NCI-H1092 treated with DMSO at 0.1 percent for 48 hours (cell line): ENCODE measurements at places on chromosomes 3 and 15.

DNA sequence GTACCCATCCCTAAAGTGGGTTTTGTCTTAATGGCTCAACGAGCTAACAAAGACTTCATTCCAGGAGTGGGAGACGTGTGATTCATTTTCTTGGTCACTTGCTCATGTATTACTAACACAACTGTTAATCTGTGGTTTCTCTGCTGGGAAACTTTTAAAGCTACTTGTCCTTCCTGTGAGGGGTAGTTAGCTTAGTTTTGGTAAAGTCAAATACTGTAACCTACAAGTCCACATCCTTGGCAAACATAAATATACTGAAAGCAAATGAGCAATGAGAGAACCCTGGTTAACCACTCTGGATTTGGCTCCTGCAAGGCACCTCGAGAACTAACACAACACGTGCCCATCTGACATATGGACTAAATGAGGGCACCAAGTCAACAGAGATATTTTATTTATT, 19.9 kb downstream of the NOX5 start:
- DNase-seq, result no peak

DNA sequence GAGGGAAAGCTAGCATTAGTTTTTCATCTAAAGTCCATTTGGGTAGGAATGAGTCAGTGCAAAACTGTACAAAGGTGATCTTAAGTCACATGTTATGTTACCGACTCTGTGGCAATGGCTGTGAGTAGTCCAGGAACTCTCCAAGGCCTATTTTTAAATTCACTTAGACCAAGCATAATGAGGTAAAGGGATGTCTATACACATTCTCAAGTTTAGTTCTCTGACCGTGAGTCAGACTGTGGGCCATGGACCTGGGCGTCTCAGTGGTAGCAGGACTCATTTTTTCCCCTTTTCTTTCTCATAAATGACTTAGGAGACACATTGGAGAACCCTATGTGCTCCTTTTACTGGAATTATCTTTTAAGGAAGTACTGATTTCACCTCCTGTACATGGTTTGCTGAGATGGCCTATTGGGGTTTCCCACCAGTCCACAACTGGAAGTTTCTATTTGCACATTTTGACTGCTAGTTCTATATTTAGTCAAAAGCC, 488.7 kb upstream of the TPRG1 start:
- DNase-seq, result no peak

GRCh38 chr3:194908972-194909371, 223.3 kb downstream of the FAM43A start:
- no peak for DNase-seq

GRCh38 chr3:159356606-159357005, 554.8 kb downstream of the MFSD1 start:
- no peak for DNase-seq

GRCh38 chr15:73134196-73134595, 81.9 kb downstream of the NEO1 start:
- no peak for DNase-seq

GRCh38 chr3:73773233-73773632, 148.5 kb upstream of the PDZRN3 start:
- no peak for DNase-seq

DNA sequence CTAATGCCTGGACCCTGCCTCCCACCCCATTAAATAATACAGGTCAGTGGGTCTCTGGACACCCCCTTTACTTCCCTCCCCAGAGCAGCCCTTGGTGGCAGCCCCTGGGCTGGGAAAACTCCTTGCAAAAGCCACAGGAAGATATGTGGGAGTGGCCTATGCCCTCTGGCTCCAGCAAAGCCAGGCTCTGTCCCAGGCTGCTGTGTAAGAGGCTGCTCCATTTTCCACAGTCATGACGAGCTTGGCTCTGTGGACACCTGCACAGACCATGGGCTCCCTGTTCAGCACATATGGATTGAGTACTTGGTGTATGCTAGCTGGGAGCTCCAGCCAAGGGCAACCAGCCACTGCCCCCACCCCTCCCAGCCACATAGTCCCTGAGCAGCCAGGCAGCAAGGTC, 13.0 kb downstream of the CACNA2D2 start:
- no peak for DNase-seq

GRCh38 chr3:190671658-190672057, 157.8 kb downstream of the IL1RAP start:
- no peak for DNase-seq

GRCh38 chr3:139835830-139836683, 98.9 kb upstream of the CLSTN2 start:
- DNase-seq, result no peak

DNA sequence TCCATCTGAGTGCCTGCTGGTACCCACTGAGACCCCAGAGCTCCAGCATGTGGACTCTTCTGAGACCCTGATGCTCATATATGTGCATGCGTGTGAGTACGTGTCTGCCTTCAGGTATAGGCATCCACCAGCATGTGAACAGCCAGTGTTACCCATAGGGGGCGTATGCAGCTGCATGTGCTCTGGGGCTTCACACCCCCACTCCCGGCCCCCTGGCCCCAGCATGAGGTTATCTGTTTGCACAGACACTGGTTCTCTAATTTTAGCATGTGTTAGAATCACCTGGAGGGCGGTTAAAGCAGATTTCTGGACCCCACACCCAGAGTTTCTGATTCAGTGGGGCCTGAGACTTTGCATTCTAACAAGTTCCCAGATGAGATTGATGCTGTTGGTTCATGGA, 824 bp upstream of the CILP start:
- DNase-seq, result no peak

- DNase-seq, result no peak
Measured at GRCh38 chr15:92161039-92161670, 232.5 kb upstream of the ST8SIA2 start.

DNA sequence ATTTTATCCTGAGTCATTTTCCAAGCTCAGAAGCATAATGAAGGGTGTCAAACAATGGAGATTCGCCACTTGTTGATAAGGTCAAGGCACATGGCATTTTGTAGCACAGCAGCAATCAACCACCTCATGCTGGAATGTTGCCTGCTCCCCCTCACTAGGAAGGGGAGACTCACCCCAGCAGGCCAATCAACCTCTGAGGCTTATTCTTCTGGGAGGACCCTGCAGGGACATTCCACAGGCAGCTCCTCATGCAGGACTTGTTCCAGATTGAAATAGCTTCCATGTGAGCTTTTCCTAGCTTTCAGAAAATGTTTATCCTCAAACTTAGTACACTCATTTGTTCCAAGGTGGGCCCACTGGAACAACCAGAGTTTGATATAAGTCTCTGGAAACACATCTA, 77.6 kb downstream of the SSR3 start:
- no peak for DNase-seq

DNA sequence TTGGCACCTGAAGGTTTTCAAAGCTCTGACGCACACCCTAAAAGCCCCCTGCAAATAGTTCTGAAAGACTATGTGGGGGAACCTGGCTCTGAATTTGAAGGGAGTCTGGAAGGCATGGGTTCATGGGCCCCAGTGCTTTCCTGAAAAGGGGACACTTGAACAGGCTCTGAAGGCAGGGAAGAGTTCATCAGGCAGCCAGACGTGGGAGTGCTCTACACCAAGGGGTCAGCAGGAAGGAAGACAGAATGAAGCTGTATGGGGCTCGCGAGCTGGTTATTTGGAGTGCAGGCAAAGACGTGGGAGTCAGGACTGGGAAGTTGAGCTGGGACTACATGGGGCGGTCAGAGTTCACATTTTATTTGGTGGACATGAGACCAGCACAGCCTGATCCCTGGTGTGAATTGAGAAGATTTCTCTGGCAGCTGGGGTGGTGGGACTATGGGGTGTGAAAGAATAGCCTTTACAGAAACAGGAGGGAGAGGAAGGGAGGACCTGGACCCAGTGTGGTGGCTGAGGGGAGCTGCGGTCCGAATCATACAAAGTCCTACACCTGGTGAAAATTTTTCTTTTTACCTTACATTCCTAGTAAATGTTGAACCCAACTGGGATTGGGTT, 12.6 kb downstream of the ABHD6 start:
- no peak for DNase-seq

GRCh38 chr3:10808130-10808735, 7.8 kb upstream of the SLC6A11 start:
- no peak for DNase-seq

DNA sequence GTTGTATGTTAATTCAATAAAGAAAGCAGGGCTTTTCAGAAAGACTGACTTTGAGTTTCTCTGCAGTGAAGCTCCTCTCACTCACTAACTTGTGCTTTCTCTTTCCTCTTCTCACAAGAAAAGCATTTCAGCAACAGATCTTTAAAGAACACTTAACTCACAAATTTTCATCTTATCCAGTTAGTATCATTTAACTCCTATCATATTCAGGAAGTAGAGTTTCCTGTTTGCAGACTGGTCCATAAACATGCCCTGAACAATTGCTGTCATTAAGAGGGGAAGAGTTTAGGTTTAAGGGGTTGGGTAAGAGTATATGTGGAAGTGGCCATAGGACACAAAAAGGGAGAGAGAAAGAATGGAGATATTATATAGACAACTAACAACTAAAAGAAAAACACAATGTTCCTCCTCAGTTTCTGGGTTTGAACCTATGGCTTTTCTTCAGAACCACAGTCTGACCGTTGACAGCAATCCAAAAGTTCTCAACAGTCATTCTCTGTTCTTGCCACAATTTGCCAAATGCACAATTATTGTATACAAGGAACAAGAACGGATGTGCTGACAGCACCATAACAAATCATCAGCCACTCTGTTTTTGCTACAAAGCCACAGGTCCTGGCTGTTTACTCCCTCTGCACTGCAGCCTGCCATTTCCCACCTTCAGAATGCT, 63.9 kb downstream of the CHAC1 start:
- DNase-seq, result no peak

DNA sequence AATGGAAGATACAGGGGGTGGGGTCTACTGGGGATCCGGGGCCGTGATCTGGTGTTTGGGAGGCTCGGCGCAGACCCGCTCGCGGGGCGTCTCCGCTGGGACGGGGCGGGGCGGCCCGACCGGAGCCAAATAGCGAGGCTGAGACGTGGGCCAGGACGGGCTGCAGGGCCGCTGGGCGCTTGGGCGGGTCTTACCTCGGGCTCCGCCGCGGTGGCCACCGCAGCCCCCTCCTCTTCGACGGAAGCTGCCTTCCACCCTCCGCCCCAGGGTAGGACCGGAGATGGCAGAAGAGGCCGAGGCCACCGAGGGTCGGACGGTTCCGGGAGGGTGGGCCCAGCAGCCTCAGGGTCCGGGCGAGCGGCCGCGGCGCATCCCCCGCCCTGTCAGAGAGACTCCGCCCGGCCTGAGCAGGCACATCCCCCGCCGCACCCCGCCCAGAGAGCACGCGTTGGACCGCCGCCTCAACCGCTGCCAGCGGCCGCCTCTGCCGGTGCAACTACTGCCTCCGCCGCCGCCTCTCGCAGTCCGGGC, 399 bp downstream of the MYO9A start:
- DNase-seq, result no peak

DNA sequence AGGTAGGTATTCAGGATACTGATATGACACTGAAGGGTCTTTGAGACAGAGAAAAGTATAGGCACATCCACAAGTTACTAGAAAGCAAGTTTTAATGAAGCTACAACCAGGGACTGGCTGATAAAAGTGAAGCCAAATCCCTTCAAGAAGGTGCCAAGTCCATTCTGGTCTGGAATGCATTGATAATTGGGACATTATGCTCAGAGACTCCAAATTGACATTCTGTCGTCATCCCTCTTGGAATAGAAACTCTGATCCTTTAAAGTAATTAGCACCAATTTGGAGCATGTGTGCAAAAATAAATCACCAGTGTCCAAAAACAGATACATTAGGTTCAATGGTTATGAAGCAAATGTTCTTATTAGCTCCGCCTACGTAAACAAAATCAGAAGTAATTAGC, 47.3 kb upstream of the BCL6 start:
- no peak for DNase-seq

GRCh38 chr15:69069996-69070395, 55.5 kb downstream of the NOX5 start:
- no peak for DNase-seq

- no peak for DNase-seq
Measured at GRCh38 chr15:62928242-62928999, 114.1 kb upstream of the TPM1 start.

DNA sequence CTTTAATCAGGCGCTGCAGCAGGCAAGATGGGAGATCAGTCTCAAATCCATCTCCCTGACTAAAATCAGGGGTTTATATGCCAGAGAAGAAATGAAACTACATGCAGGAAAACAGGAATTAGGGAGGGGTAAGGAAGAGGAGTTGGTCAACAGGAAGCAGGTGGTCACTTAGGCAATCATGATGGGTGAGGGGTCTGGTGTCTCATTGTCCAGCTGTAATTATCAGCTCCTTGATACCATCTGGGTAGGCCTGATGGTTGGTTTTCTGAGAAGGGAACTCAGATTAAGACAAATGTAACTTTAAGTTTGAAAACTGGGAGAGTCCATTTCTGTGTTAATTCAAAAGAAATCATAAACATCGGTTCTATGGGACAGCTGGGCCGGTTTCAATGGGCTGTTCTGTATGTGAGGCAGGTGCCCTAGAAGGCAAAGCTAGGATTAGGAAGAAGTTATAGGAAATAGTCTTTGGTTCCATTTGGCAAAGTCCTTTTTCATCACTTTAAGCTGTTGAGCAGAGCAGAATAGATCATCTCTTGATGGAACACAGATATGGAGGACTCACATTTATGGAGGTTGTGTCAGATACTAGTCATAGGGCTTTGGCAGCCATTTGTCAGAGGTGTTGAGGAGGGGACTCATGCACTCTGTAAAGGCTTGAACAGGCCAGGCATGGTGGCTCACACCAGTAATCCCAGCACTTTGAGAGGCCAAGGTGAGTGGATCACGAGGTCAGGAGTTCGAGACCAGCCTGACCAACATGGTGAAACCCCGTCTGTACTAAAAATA, 149.4 kb downstream of the VGLL4 start:
- DNase-seq, result no peak

DNA sequence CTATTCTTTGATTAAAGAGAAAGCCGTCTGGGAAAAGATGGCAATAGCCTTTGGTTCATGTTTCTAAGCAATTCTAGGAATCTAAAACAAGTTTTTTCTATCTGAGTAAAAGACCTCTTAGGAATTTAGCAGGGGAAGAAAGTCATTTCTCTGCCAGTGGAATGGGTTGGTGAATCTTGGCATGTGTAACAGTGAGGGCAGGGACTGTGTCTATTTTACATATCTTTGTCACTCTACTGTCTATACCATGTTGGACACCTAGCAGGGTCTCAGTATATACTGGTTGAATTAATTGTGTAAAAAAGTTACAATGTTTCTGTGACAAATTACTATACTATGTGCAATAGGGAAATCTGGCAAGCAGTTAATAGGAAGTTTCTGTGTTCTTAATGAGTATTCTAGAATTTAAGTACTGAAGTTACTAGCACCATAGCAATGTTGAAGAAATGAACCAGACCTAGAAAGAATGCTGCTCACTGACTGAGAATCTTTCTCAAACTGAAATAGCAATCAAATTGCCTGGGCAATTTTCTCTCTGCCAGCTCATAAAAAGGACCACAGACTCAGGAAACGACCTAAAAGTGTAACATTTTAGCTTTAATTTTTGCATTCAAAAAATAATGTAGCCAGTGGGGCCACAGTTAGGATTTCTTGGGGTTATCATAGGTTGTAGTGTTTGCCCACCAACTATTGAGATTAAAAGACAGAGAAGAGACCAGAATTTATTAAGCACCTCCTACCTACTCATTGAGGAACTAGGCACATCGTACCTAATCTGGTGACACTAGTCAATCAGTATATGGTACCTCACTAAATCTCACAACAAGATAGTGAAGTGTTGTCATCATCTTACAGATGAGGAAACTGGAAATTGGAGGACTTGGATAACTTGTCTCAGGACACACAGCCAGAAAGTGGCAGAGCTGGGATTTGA, 56.2 kb upstream of the LEKR1 start:
- DNase-seq, result no peak
